ENCODE measurements at places on chromosomes 7 and 10.

DNA sequence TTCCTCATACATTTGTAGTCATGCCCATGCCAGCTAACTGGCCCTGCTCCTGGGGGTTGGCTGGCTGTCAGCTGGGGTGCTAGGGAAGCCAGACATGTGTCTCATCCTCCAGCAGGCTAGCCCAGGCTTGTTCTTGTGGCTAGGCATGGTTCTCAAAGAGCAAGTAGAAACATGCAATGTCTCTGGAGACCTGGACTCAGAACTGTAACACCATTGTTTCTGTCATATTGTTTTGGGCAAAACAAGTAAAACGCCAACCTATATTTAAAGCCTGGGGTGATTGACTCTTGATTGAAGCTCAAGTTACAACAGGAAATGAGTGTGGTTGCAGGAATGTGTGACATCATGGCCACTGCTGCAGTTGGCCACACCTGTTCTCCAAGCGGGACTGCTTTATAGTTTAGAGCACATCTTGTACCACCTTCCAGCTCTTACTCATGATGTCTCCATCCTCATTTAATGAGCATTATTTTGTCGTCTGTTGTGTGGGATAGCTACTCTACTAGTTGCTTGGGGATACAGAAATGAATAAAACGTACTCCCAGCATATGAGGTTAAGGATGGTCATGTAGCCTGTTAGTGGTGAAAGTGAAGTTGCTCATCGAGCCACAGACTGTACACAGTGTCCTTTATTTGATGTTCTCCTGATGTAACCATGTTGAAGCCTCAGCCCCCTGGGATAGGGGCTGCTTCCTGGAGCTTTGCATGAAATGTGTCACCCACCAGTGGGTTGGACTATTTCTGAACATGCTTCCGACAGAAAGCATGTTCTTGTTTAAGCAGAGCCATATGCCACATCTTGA is 168.4 kb downstream of the SORCS3 start:
- DNase-seq = no peak

DNA sequence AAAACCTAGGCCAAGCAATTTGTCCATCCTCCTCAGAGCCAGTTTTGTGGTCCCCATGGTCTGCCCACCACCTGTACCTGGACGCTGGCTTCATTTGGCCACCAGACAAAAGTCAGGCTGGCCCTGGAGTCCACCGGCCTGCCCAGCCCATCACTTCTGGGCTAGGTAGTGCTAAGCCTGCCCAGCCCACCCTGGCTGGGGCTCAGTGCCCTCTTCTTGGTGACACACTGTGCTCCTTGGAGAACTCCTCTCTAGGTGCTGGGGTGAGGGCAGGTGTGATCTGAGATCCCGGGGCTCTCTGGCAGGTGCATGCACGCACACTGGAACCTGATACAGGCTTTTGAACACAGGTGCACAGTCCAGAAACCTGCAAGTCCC is 1.1 kb downstream of the AIFM2 start:
- DNase-seq = no peak

DNA sequence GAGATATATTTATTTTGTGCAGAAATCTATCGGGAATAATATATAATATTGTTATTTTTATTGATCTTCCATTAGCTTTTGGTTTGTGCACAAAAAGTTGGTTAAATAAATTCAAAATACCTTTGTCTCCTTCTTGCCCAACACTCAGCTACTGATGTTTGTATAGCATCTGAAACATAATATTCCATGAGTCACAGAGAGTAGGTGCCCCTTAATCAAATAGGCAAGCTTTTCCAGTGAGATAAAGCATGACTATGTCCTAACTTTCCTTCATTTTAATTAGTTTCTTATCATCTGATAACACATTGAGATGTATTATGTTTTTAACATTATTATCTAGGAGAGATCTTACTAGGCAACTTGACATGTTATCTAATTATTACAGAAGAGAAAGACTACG is 432.2 kb downstream of the KIF20B start:
- DNase-seq = no peak

DNA sequence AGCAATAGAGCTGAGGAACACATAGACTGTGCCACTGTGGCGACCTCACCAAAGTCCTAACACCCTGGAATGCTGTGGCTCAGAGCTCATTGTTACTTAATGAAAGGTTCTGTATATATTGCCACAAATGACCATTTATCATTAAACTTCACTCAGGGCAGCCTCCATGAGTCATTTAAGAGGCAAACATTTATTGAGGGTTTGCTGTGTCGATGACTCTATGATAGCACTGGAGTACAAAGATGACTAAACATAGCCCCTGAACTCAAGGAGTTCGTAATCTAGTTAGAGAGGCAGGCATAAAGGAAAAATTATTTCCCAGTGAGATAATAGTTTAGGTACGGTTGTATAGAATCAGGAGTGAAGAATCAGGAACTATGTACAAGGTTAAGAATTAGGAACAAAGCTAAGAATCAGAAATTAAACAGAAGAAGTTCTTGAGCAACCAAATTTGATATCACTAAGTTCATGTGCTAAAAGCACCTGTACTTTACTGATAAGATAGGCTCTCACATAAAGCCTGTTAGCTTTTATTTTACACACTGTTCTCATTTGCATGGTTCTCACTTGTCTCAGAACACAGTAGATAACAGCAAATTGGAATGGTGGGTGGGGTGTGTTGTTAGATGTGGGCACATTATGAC is 7.9 kb downstream of the ENTPD7 start:
- no peak for DNase-seq

DNA sequence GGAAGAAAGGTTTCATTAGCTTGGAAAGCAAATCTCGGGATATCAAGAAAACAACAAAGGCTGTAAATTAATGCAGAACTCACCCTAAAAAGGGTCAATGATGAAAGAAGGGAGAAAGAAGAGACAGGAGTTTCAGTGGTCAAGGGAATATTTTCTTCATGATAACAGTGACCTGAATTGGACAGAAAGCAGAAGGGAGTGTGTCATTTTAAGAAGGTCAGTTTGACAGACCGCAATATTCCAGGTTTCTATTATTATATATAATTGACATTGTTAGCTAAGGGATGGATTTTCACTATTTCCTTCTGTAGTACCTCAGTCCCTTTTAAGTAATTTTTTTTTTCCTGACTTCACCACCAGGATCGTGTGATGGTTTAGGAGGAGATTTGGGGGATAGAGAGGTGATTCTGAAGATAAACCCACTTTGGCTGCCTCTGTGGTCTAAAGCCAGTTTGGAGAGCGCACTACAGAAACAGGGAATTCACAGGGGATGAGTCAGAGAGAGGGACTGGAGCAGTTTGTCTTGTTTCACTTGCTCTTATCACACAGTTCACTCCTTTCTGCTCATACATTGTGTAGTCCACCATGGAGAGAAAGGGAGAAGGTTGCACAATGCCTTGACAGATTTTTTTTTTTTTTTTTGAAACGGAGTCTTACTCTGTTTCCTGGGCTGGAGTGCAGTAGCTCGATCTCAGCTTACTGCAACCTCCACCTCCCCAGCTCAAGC is 417.9 kb downstream of the AUTS2 start:
- DNase-seq = no peak

DNA sequence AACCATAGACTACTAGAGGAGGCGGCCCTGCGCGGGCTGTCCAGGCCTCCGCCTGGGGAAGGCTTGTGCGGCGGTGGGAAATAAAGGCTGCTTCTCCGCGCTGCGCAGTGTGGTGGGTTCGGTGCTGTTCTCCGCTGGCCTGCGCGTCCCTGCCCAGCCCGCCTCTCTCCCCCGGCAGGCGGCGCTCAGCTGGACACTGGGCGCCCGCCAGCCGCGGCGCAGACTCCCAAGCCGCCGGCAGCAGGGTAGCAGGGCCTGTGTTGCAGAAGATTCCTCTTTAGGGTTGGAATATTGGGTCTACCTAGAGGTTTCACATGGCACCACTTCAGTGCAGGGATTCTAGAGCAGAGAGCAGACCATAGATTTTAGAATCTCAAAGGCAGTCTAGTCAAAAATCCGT is 66.1 kb upstream of the ZPBP start:
- DNase-seq = no peak

DNA sequence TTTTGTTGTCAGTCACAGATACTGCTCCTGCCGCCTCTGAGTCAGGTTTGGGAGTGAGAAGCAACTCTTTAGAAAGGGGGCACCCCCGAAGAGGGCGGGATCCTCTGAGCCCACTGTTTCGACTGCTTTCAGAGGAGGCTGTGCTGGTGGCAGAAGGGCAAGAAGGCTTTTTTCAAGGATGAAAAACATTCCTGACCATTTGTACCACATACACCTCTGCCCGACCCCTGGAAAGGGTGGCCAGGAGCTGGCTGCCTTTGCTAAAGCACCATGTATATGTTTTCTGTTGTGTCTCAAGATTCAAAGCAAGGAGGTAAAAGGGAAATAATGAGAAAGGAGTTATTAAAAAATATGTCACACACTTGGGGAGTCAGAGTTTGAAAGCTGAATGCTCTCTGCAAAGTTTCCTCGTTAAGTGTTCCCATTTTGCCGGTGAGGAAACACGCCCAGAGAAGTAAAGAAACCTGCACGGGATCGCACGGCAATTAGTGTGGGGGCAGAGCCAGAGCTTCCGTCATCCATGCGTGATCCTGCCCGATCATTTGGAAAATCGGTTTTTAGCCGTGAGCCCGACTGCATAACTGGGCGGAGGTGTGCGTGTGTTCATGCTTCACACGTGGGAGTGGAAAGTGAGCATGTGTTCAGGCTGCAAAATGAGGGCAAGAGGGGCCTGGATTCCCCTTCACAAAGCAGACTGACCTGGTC is 163.2 kb downstream of the ADAM12 start:
- no peak for DNase-seq

GRCh38 chr10:101721806-101722205 is 26.8 kb upstream of the FBXW4 start:
- no peak for DNase-seq

GRCh38 chr7:91398341-91398740 is 134.1 kb downstream of the FZD1 start:
- no peak for DNase-seq

DNA sequence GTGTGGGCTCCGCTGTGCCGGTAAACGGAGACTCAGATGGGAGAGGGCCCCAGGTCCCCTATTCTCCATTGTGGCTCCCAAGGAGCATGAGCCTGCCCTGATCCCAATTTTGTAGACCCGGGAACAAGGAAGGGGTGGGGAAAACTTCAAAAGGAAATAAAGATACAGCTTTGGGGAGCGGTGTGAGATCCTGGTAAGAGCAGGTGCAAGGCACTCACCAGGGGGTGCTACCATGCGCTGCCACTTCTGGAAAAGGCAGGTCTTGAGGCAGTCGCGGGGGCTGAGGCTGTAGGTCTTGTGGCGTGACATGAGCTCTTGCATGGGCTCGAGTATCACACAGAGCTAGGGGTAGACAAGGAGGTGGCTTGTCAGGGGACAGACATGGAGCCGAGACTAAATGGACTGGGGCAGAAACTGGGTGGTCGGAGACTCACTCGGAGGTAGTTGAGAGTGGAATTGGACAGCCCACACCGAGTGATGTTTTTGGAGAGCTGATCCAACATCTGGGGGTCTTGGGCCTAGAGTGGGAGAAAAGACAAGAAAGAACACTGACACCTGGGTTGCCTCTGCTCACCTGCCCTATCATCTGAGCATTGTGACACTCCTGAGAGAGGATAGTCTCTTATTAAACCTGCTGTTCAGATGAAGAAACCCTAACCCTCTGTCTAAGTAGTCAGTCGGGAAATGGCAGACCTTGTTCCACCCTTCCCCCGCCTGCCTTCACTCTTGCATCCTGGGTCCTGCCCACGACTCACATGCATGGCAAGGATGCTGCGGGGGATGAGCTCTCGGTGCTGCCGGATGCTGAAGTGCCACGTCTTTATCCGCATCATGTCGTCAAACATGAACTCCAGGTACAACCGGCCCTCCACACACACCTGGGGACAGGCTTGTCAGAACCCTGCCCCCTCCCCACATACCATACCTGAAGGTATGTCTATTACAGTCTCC is 10.7 kb downstream of the LDB1 start:
- DNase-seq = no peak

GRCh38 chr7:157043745-157044144 is 33.3 kb upstream of the MNX1 start:
- DNase-seq = no peak

DNA sequence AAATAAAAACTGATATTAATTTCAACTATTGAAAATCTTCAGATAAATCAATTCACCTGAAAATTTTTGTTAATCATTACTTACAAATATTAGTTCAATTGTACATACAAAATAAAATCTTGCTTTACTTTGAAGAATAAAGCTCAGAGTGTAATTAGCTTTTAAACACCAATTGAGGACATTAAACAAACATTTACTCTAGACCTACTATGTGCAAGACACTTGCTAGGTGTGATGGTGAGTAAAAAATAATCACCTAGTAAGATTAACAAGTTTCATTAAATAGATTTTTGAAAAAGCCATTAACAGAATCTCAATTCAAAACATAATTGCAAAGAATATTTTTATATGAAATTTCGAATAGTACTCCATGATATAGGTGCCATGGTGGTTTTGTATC is 3.9 kb upstream of the MLLT10 start:
- no peak for DNase-seq

DNA sequence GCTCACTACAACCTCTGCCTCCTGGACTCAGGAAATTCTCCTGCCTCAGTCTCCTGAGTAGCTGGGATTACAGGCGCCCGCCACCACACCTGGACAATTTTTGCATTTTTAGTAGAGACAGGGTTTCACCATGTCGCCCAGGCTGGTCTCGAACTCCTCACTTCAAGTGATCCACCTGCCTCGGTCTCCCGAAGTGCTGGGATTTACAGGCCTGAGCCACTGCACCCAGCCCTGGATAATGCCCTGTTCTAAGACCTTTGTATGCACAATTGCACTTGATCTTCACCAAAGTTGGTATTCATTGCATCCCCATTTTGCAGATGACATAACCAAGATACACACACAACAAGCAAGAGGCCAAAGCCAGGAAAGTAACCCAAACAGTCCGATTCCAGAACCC is 97.7 kb upstream of the CARD11 start:
- DNase-seq = no peak

DNA sequence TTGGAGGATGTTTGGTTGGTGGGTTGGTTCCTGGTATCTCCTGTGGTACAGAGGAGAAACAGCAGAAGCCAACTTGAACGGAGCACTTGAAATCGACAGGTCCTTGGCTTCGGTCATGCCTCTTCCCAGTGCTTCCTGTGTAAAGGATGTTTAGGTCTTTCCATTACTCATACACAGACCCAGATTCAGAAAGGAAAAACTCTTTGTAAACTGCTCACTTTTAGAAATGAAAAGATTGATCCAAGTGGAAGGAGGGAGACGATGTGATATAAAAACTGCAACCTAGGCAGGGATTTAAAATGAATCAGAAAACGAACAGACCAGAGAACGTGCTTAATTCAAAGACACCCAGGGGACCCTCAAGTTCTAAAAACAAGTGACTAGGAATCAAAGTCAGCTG is 338.4 kb downstream of the GALNT17 start:
- no peak for DNase-seq

DNA sequence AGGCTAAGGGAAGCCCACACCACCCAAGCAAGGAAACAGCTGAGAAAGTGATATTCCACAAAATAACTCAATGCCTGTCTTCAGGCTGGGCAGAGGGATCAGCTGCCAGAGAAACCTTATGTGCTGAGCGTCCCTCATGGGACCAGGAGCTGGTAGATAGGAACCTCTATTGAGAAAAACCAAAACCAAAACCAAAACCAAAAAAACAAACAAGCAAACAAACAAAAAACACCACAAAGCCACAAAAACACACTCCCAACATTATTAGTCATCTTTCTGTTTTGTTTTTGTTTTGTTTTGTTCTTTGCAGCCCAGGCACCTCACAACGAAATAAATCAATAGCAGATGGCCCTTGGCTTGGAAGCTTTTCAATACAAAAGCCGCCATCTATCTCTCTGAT is 760.8 kb upstream of the CELF2 start:
- DNase-seq = no peak

Measured in progenitor cell of endocrine pancreas (in vitro differentiated cells).